Stimulated activated CD8-positive, alpha-beta memory T cell treated with anti-CD3 and anti-CD28 coated beads, Interleukin-12 subunit alpha, Interleukin-12 subunit beta, amount 100 ng/mL, for 1 hour (primary cell): ENCODE measurements at places on chromosomes 4 and X.

GRCh38 chr4:186593587-186593973 is 38.2 kb upstream of the MTNR1A start:
- DNase-seq, result no peak

DNA sequence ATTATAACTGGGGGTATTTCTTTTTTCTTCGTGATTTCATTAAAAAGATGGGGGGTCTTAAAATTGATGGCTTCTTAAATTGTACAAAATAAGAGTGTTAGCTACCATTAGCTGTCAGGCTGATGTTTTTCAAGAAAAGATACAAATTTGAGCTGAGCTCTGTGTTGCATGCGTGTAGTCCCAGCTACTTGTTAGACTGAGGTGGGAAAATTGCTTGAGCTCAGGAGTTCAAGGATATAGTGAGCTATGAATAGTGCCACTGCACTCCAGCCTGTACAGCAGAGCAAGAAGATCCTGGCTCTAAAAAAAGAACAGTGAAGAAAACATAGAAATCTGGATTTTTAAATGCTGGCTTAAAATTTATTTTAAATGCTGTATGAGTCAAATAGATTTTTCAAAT is 13.0 kb downstream of the USO1 start:
- no peak for DNase-seq

DNA sequence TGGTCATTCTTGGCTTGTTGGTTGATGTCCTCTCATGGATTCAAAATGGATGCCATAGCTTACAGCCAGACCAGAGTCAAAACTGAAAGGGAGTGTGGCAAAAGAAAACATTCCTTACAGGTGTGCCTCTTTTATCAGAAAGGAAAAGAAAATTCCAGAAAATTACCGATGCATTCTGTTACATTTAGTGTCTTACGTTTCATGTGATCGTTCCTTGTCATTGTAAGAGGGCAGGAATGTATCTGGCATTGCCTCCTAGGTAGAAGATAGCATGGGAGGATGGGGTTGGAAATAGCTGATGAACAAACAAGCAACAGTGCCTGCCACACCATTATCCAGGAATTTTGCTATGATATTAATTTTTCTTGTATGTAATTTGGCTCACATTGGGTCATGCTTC is 13.1 kb downstream of the GRXCR1 start:
- DNase-seq, result no peak

DNA sequence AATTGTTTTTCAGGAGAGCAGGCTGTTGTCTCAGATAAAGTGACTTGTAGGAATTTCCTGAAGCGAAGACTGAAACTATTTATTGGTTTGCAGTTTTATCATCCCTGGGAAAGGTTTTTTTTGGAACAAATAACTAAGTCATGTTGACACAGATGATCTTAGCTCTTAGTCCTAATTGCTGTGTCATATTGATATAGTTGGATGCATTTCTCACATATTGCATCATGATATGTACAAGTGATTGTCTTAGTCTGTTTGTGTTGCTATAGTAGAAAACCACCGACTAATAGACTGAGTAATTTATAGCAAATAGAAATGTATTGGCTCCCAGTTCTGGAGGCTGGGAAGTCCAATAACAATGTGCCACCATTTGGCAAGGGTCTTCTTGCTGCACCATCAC is 397.5 kb upstream of the PPP1R2C start:
- DNase-seq, result no peak

GRCh38 chrX:17161991-17162390 is 213.0 kb upstream of the NHS start:
- DNase-seq, result no peak

- no peak for DNase-seq
Observed at GRCh38 chrX:134718105-134718965, 60.1 kb upstream of the PLAC1 start.

DNA sequence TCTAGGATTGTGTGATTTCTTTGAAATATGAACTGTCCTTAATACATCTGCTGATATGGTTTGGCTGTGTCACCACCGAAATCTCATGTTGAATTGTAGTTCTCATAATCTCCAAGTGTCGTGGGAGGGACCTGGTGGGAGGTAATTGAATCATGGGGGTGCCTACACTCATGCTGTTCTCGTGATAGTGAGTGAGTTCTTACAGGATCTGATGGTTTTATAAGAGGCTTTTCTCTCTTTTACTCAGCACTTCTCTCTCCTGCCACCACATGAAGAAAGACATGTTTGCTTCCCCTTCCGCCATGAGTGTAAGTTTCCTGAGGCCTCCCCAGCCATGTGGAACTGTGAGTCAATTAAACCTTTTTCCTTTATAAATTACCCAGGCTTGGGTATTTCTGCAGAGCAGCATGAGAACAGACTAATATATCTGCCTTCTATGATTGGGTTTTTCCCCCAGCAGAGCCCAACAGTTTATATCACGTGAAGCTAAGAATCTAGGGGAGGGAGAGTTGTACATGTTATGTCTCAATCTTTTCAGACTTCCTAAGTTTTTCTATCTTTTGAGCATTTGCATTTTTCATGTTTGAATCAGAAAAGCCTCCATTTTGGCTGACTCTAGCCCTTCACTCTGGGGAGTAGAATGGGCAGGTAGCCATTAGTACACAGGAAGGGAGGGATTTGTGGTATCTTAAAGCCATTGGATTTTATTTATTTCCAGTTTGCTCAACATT is 58.9 kb downstream of the PLAC1 start:
- no peak for DNase-seq

- DNase-seq, result no peak
Observed at GRCh38 chr4:16609170-16609758, 289.2 kb downstream of the LDB2 start.

- DNase-seq, result no peak
Observed at GRCh38 chrX:105241056-105241455, 20.6 kb upstream of the TEX13A start.

- DNase-seq, result no peak
Observed at GRCh38 chr4:108215055-108215454, 46.3 kb upstream of the LEF1 start.

DNA sequence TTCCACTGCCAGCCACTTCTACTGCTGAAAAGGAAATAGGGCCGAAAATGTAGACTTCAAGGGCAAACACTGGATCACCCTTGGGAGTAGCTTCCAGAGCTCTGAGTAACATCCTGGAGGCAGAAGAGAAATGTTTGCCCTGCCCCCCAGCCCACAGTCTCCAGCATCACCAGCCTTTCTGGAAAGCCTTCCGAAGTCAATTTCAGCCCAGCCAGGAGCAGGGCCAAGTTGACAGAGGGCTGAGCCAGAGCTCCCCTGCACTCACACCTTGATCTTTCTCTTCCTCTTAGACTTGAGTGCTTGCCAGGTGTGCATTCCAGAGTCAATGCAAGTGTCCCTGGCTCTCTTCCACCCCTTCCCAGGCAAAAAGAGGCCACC is 35.2 kb downstream of the SLC25A5 start:
- no peak for DNase-seq

GRCh38 chrX:1443496-1444075 is 9.1 kb downstream of the ASMTL start:
- no peak for DNase-seq

DNA sequence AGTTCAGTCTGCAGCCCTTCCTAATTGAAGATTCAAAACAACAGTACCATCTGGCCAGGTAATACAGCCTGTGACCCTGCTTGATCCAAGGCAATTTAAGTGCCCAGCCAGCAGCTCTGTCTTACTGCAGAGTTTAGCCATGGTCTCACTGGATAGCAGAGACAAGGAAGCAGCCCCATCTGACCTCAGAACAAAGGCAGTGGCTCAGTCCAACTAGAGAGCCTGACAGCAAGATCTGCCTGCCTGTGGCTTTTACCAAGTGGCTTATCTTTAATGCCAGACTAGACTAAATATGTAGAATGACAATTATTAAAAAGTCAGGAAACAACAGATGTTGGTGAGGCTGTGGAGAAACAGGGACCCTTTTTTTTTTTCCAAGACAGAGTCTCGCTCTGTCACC is 293.4 kb downstream of the DTHD1 start:
- DNase-seq, result no peak

- DNase-seq, result no peak
Observed at GRCh38 chrX:41664908-41665307, 23.9 kb upstream of the GPR34 start.
